ENCODE measurements at places on chromosomes 2 and 18.

- DNase-seq = no peak
These were observed 105.6 kb downstream of the PRPF40A start for GRCh38 chr2:152611458-152612231.

GRCh38 chr2:172366596-172367150, 60.7 kb upstream of the ITGA6 start:
- no peak for DNase-seq

- no peak for DNase-seq
These were observed 48.7 kb upstream of the RGPD4 start for GRCh38 chr2:107777974-107778373.

DNA sequence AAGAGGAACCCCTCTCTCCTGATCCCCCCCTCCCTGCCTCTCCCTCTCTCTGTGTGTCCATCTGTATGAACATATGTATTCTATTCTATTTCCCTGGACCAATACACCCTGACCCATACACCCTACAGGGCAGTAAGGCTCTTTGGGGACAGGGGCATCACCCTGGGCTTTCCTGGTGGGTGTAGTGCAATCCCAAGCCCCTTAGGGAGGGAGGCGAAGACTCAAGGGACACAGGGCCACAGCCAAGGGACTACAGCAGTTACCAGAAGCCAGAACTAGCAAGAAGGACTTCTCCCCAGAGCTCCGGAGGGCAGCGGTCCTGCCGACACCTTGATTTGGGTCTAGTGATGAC, 214.2 kb upstream of the RAB6C start:
- no peak for DNase-seq

- no peak for DNase-seq
These were observed 4.5 kb downstream of the TWIST2 start for GRCh38 chr2:238852206-238852869.

- DNase-seq = no peak
These were observed 14.0 kb downstream of the ARMC9 start for GRCh38 chr2:231212329-231212845.

DNA sequence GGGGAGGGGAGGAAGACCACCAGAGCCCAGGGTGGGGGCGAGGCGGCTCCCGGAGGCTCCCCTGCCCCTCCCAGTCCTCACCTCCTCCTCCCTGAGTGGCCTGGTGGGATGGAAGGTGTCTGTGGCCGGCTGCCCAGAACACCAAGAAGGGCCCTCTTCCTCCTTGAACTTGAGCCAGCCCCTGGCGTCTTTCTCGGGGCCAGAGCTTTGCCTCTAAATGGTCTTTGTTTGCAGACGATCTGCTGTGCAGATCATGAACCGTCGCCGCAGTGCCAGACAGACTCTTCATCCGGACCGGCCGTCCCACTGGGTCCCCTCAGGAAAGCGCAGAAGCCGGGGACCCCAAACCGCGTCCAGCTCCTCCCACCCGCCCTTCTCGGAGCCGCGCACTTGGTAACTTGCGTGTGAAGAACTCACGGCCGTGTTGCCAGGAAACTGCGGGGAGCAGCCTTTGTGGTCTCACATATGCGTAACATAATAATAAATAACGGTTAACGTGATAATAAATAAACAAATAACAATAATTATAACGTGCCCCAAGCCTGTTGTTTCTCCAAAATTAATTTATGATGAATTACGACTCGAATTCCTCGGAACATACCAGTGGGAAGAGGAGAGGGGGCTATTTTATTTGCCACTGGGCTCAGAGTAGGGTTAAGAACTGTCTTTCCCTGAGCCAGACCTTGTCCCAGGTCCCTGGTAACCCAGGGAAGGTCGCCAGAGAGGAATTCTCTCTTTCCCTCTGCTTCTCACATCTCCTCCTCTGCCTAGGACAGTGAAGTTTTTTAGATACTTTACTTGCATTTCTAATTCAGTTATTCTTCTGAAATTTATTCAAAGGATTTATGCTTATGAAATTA, 41.0 kb downstream of the PTGR3 start:
- no peak for DNase-seq

GRCh38 chr2:12858786-12859185, 142.1 kb downstream of the TRIB2 start:
- DNase-seq = no peak

GRCh38 chr2:705971-706511, 28.8 kb upstream of the TMEM18 start:
- DNase-seq = no peak

- no peak for DNase-seq
These were observed 123.6 kb upstream of the STK17B start for GRCh38 chr2:196295005-196295404.

- DNase-seq = no peak
These were observed 1556.9 kb upstream of the NXPH2 start for GRCh38 chr2:140337061-140337460.

DNA sequence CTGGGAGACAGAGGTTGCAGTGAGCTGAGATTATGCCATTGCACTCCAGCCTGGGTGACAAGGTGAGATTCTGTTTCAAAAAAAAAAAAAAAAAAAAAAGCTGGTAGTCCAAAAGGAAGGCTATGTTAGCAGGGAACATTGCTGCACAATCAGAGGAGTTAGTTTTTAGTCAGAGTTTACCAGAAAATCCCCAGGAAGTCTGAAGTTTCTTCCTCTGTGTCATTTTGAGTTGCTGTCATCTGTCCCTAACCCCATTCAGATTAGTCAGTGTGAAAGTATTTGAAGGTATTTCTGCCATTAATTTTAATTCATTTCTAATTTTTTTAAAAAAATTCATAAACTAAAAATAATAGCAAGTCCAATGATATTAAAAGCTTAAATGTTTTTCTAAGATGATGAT, 33.5 kb upstream of the CERS6 start:
- no peak for DNase-seq

GRCh38 chr2:233267516-233268245, 16.2 kb downstream of the ATG16L1 start:
- DNase-seq = peak; percentile 75

GRCh38 chr2:10490806-10491291, 42.7 kb upstream of the ODC1 start:
- DNase-seq = no peak

- DNase-seq = no peak
These were observed 3.3 kb downstream of the ARL5A start for GRCh38 chr2:151824886-151825285.

GRCh38 chr2:81250270-81250669, 945.7 kb upstream of the LRRTM1 start:
- DNase-seq = no peak

GRCh38 chr2:191749181-191749540, 71.2 kb downstream of the NABP1 start:
- no peak for DNase-seq

GRCh38 chr2:181176540-181176939, 196.1 kb downstream of the UBE2E3 start:
- DNase-seq = no peak

- DNase-seq = peak; percentile 24
These were observed 59.0 kb downstream of the MOGAT1 start for GRCh38 chr2:222730366-222730999.

All from DND-41 (cell line).